Bladder microvascular endothelial cell (primary cell): ENCODE measurements at places on chromosomes 16 and 17. TPM values are rescaled to one million over a fixed set of nuclear protein-coding genes. Genes with fewer than 3 reads are reported as not detected.

The NAGS gene
- 2.0 and 5.3 TPM in 2 replicates for total RNA-seq

The IGFALS gene
- total RNA-seq: under 0.01 TPM in 1 of 2 replicates, not detected in the other

The KRTAP3-1 gene
- total RNA-seq: not detected in 2 replicates

The PLA2G10 gene
- total RNA-seq: not detected in 2 replicates

The KRT33A gene
- total RNA-seq: not detected in 2 replicates

The TNFRSF17 gene
- not detected in 2 replicates for total RNA-seq

The TNFRSF13B gene
- total RNA-seq: not detected in 2 replicates

The CNGB1 gene
- not detected in 2 replicates for total RNA-seq

The PRRT2 gene
- total RNA-seq: 0.25 TPM in 1 of 2 replicates, not detected in the other

The RCVRN gene
- not detected in 2 replicates for total RNA-seq

The TPSG1 gene
- total RNA-seq: not detected in 2 replicates

The CIBAR2 gene
- total RNA-seq: 0.19 TPM in 1 of 2 replicates, not detected in the other

The CES5A gene
- total RNA-seq: not detected in 2 replicates

The CLEC3A gene
- not detected in 2 replicates for total RNA-seq

The CFAP52 gene
- total RNA-seq: not detected in 2 replicates

The CHD9NB gene
- 0.97 and 1.5 TPM in 2 replicates for total RNA-seq

The PVALEF gene
- total RNA-seq: not detected in 2 replicates
